ENCODE measurements at places on chromosomes 4 and X.
A peak's percentile ranks its signal among the peaks of the same experiment; 100 is the strongest.

- no peak for DNase-seq
Observed at GRCh38 chr4:41349021-41349420, 92.3 kb downstream of the UCHL1 start.

DNA sequence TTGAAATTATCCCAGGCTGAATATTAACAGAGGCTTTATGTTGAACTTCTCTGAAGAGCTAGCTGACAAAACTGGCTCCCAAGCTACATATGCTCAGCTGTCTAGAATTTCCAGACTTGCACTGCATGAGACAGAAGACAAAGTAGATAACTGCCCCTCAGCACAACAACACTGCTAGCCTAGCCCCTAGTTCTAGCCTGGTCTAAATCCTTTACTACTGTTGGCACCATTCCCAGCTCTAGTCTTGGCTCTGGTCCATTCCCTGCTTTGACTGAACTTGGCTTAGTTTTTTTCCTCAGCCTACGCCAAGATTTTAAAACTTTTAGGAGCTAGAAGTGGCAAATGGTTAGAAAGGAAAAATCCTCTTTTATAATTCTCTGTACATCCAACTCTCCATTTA is 7.6 kb upstream of the OPHN1 start:
- DNase-seq = no peak

DNA sequence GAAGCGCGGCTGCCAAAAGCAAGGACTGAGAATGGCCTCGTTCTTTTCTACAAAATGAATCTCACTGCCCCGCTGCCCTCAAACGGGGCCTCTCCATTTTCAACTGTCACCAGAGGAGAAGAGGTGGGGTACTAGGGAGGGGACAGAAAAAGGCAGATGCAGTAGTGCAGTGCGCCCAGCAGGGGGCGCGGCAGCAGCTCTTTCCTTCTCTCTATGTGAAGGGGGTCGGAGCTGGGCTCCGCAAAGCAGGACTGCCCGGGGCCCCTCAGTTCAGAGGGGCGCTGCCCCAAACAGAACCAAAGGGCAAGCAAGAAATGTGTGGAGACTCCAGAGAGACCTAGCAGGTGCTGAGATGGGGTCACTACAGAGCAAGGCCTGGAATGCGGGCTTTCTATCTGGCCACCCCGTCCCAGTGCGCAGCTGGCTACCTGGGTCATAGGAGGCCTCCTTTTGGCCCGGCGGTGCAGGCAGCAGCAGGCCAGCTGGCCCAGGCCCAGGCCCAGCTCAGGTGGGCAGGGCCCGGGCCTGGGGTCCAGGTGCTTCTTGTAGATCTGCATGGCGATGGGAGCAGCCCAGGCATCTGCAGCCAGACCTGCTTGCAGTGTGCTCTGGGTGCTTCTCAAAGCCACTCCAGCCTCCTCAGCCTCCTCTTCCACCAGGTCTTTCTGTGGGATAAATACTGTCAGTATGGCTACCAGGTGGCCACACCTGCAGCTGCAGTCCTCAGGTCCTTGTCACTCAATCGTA is 5.9 kb downstream of the IRAK1 start:
- peak; percentile 71 for DNase-seq

DNA sequence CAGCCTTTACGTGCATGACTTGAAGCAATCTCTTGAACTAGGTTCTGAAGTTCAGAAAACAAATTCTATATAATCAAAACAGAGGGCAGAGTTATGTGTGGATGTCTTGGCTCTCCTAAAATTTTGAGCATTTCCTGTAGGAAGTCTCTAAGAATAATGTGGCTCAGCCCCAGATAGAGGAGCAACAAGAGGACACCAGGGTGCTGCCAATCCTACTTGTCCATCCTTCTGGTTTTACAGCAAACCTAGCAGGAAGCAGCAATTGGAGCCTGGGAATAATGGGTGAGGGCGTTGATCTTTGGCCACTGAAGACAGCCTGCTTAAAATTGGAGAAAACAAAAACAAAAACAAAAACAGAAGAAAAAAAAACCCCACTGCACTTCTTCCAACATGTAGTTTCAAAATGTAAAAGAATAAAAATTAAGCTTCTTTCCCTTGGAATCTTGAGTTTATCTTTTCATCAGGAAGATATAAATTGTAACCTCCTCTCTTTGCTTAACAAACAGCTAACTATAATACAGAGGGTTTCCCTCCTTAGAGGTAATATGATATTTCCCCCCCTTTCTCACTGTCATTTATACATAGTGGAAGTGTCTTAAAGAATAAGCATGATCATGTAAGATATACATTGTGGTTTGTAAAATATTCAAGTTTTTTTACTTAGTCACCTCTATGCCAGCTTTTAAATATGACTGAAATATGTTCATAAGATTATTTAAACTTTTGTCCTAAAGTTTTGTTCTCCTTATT is 130.6 kb downstream of the FBXO8 start:
- DNase-seq = no peak

GRCh38 chrX:42477396-42477795 is 300.6 kb downstream of the PPP1R2C start:
- DNase-seq = no peak

DNA sequence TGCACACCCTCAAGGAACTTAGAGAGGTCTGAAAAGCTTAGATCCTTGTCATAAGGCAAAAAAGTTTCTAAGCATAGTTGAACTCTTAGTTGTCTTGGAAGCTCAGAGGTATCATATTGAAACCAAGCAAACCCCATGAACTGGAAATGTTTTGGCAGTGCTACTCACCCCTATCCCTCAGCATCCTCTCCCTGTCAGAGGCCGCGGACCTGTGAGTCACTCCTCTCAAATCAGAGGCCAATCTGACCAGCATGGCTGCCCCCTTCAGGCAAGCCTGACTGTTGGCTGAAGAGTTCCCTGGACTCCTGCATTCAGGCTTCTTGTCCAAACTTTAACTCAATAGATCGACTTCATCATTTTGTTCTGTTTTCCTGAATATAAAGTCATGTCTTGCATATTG is 69.4 kb downstream of the KCNIP4 start:
- no peak for DNase-seq

DNA sequence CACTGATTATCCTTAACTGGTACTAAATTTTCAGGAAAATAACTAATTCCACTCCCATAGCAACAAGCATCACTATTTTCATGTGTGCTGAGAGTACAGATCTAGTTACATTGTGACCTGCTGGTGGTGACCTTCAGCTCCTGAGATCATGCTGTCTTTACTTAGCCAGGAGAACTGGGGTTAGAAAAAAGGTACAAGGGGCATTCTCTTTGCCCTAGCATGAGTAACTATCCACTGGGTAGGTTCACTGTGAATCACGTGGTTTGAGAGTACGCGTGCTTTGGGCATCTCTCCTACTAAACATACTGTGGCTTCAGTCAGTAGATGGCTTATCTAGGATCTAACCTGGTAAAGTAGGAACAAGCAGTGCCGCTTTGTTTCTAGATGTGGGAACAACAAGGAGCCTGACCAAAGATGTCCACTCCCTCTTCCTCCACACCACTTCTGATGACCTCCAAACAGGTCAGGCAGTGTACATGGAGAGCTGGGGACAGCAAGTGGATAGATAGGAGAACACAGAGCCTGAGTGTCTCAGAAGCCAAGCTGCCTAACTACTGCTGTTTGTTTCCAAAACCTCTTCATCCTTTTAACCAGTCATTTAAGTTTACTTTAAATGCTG is 90.2 kb downstream of the CBR4 start:
- DNase-seq = no peak

DNA sequence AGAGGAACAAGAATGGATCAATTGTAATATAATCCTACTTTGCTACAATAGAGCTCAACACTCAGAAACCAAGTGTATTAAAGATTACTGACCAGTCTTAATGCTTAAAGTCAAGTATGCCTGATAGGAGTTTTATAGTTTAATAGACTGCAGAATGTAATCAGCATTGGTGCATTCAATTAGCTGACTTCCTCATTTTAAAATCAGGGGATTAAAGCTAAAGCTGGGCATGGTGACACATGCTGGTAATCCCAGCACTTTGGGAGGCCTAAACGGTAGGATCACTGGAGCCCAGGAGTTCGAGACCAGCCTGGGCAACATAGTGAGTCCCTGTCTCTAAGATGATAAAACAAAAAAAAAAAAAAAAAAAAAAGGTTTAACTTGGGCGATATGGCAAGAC is 10.8 kb downstream of the HNRNPDL start:
- no peak for DNase-seq

- DNase-seq = no peak
Observed at GRCh38 chr4:77045490-77045889, 30.3 kb downstream of the CCNI start.

DNA sequence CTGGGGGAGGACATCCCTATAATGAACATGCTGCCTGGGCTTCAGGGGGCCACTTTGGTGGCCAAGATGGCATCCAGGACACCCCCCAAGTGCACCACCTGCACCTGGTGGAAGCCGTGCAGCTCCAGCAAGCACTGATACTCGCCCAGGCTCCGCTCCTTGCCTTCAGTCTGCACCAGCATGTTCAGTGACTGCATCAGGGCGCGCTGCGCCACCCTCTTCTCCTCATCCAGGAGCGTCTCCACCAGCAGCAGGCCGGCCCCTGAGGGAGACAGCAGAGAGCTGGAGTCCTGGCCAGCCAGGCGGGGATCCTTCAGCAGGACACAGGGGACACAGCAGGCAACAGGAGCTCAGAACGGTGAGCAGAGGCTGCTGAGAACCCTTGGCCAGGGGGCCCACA is 11.3 kb upstream of the SLC25A6 start:
- DNase-seq = no peak

All from psoas muscle (tissue), 8 donors.